AG04449 (cell line): ENCODE measurements at places on chromosomes 6 and 20.

DNA sequence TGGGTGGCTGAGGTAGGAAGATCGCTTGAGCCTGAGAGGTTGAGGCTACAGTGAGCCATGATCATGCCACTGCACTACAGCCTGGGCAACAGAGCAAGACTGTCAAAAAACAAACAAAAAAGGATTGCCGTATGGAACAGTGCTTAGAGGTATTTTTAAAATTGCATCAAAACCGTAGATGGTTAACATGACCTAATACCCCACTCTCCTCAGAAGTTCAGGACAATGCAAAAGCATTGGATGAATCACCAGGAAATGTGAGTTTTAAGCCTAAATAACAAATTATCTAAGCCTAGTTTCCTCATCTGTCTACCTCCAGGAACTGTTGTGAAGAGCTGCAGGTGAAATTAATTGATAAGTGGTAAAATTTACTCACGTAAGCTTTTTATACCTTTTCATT lies 123.8 kb upstream of the ID4 start:
- DNase-seq = no peak

GRCh38 chr20:46670585-46671584 lies 18.4 kb downstream of the TP53RK start:
- no peak for DNase-seq

DNA sequence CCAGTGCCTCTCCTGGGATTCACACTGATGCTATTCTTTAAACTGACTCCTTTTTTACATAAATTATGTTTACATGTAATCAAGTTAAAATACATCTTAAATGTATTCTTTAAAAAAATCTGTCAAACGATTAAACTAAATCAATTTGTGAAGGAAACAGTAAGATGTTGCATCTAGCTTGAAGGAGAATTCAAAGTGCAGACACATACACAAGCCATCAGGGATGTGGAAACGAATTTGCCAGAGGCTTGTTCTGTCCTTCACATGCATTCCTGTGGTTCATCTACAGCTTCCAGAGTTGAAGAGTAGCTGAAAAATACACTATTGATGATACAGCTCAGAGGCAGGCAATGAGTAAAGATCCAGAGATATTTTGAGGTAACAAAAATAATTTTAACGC lies 7.3 kb upstream of the BPIFB3 start:
- no peak for DNase-seq

GRCh38 chr20:38447251-38447661 lies 12.1 kb upstream of the SNHG17 start:
- no peak for DNase-seq

GRCh38 chr6:89475101-89475500 lies 42.1 kb downstream of the ANKRD6 start:
- DNase-seq = no peak

GRCh38 chr6:11236076-11236750 lies 3.7 kb upstream of the NEDD9 start:
- DNase-seq = no peak

DNA sequence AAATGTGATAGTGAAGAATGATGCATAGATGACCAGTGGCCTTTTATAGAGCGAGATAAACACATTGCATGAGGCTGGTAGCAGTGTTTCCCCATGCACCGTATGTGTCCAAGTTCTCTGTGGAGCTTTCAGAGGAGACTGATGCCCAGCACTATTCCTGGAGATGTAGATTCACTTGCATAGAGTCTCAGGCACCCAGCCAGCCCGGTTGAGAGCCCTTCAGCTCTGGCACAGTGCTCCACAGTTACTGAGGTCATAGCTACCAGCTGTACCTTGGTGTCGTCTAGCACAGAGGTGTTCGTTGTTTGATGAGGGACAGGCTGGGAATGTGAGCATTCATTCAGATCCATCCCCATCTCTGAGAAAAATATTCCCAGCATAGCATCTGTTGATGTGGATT lies 328.9 kb downstream of the FARS2 start:
- no peak for DNase-seq

DNA sequence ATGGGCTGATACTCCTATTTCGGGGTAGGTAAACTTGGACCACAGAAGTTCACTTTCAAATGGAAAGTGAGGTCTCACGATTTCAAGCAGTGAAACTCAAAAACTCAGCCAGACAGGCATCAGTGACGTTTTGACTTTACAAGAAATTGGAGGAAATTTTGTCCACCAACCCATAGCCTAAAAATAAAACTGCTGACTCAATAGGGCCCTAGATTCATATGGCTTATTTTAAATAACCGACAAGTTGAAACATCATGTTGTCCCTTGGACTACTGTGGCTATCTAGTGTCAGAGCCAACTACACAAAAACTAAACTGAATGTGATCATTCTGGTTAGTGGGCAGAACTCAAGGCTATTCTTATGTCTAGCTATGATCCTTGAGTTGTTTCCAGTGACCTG lies 486.3 kb downstream of the GRIK2 start:
- DNase-seq = no peak

GRCh38 chr20:14643556-14643955 lies 306.1 kb upstream of the FLRT3 start:
- DNase-seq = no peak

DNA sequence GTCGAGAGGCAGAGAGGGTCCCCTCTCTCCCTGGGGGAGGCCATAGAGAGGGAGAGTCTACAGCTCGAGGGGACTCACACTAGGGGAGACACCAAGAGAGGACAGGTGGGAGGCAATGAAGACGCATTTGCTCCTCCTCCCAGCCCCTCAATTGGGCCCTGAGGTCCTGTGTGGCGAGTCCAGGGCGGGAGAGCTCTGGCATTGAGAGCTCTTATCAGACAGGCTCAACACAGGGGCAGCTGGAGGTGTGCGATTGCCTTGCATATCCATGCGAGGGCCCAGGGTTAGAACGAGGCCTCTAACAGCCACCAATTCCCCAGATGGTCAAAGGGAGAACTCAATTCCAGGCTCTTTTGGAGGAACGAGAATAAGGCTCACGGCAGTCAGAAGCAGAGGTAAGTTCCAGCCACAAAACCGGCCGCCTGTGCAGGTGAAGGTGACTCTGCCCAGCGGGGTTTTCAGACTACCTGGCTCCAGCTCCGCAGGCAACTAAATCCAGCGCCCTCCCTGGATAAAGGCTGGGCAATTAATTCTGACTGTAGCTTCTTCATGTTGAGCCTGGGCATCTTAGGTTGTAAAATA lies 94.0 kb upstream of the MPC1 start:
- no peak for DNase-seq

DNA sequence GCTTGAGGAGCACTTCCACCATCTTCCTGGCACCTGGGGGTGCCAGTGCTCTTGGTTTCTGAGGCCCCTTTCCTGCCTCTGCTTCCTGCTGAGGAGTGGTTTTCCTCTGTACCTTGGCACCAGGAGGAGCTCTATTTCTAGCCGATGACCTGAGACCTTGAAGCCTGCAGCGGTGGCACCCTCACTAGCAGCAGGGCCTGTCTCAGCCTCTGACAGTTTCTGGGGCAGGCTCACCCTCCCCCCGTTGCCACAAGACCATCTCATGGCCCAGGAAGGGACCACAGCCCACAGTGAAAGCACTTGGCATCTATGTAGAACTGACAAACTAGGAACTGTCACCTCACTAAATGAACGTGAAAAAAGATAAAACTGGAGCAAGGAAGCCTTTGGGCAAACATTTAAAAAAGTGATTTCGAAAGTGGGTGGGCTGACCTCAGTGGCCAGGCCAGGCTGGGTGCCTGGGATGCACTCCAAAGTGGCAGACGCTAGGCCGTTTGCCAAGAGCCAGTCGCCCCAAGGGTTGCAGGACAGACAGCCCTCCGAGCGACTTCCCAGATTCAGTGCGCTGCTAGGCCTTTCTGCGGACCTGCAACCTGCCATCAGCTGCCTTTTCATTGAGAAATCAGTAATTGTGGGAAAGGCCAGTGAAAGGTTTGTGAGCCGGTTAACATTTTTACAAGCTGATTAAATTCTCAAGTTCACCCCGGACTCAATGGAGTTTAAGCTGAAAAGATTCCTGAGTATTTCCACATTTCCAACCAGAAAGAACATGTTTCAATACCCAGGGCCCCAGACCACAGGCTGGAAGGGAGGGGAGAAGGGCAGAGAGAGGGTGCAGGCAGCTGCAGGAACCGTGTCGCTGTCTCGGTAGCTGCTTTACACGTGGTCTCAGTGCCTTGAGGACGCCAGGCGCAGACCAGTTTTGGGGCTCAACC lies 303.7 kb downstream of the ESR1 start:
- DNase-seq = no peak

GRCh38 chr6:75308250-75308988 lies 23.8 kb upstream of the TMEM30A start:
- no peak for DNase-seq

DNA sequence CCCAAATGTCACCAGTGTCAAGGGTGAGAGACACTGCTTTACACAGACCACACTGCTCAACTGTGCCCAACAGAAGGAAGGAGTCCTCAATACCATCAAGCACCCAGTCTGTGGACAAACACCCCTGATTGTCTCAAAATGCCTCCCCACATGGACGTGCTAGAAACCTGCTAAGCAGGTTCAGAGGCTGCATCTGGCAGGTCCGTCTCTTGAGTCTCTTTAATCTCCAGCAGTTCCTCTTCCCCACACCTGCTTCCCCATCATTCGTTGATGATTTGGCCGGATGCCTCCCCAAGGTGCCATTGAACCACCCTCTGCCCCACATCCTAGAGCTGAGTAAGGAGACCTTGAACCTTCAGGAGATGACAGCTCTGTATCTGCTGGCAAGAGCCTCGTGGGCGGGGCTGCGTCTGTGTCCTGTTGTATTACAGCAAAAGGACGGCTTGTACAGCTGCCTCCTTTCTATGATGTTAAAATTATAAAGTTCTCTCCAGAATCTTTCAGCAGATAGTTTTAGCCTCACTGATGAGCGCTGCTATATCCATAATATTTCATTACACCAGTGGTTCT lies 179.2 kb downstream of the PREX1 start:
- no peak for DNase-seq

DNA sequence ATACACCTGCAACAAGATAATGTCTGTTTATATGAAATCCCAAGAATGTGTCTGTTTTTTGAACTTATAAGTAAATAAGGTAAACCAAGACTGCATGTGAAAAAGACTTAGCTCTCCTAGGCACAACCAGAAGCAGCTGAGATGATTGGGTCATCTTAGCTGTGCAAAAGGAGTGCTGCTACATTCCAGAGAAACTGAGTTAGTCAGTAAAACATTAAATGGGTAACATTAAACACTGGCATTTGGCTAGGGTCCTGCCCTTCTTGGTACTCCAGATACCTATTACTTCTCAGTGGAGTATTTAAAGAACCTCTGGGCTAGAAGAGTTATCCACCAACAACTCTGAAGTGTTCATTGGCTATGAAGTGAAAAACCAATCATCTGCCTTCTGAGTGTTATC lies 47.8 kb downstream of the ILRUN start:
- no peak for DNase-seq

DNA sequence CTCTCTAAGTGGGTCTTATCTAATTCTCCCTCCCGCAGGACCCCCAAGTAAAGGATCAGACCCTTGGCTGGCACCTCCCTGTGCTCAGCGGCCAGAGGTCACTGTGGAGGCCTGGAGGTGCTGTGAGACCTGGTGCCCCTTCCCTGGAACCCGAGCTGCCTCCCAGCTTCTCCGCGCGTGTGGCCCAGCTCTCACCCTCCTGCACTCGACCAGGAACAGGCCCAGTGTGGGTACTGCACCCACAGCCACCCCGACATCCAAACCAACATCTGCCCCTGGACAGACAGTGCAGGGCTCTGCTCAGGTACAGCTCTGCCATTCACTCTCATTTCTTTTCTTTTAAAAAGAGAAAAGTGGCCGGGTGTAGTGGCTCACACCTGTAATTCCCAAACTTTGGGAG lies 42.4 kb downstream of the TMEM242 start:
- no peak for DNase-seq

- DNase-seq = no peak
These were observed 18.5 kb upstream of the DCBLD1 start for GRCh38 chr6:117463762-117464665.

- no peak for DNase-seq
These were observed 5.7 kb downstream of the LAMP5 start for GRCh38 chr20:9520086-9520485.

DNA sequence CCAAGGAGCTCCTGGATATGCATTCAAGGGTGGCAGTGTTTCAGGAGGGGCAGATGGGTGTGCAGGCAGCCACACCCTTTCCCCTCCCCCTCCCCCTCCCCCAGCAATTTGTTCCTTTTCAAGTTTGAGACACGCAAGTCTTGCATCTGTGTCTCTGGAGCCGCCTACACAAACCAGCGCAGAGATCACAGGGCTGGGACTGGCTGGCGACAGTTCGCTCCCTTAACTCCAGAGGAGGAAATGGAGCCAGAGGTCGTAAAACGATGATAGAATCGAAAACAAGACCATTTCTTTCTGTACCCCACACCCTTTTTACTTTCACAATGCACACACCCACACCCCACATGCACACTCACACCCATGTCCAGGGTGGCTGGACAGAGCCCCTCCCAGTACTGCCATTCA lies 163.1 kb downstream of the LY86 start:
- no peak for DNase-seq

- DNase-seq = no peak
These were observed 25.0 kb downstream of the ZDHHC14 start for GRCh38 chr6:157405986-157406385.

GRCh38 chr6:158835616-158836221 lies 16.6 kb upstream of the EZR start:
- no peak for DNase-seq

DNA sequence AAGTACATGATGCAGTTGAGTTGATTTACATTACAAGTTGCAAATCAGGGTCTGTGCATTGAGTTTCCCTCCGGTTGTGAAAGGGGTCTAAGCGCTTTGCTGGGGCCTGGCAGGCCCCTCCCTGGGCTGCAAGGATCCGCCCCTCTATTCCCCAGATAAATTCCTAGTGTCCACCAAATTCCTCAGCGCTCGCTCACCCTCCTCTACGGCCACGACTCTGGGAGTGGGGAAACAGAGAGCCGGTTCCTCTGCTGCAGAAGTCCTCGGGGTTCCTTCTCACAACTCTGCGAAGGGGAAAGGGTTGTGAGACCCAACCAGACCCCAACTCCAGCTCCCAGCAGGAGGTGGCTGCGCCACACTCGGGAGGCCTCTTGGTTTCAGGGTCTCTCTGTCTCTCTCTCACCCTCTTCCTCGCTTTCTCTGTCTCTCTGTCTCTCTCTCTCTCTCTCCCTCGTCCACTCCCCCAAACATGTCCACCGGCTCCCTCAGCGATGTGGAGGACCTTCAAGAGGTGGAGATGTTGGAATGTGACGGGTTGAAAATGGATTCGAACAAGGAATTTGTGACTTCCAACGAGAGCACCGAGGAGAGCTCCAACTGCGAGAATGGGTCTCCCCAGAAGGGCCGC lies at the start of gene TCF21:
Gene TCF21 (plus strand): TSS at position 185 of the 628 bp plus-strand sequence. CDS start 285 bp downstream, at position 470.
- no peak for DNase-seq

- DNase-seq = no peak
These were observed 707.9 kb downstream of the RFPL4B start for GRCh38 chr6:113055061-113055460.

GRCh38 chr20:38505091-38505455 lies 32.4 kb downstream of the RALGAPB start:
- no peak for DNase-seq

GRCh38 chr6:139846538-139847456 lies 472.3 kb upstream of the CITED2 start:
- no peak for DNase-seq

DNA sequence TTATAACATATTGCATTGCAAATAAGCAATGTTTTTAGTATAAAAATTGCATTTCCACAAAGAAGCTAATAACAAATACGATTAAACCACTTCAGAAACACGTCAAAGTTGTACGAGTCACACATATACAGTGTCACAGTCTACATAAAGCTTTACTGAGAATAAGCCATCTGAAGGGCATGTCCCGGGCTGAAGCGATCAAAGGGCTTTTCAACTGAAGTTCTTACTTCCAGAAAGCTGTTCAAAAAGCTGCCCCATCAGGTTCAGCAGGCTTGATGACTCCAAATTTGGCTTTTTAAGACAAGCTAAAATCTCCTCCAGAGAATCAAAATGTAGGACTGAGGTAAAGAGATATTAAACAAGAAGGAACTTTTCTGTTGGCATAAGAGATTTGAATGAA lies 37.5 kb upstream of the HAO1 start:
- DNase-seq = no peak
